Breast epithelium (tissue), 4 donors: ENCODE measurements at places on chromosomes 6 and 20. TPM values are rescaled to one million over a fixed set of nuclear protein-coding genes. Genes with fewer than 3 reads are reported as not detected.

DNA sequence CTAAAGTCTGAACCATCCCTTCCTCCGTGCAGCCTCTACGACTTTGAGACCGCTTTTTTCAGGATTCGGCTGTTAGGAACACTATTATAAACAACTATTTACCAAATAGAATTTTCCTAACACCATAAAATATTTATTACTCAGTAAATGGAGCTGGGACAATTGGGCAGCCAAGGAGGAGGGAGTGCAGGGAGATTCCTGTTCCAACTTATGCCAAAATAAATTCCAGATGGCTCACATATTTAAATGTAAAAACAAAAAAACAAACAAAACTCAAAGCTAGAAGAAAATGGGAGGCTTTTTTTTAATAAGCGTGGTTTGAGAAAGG is 48.1 kb downstream of the TCP11 start:
- no peak for DNase-seq

DNA sequence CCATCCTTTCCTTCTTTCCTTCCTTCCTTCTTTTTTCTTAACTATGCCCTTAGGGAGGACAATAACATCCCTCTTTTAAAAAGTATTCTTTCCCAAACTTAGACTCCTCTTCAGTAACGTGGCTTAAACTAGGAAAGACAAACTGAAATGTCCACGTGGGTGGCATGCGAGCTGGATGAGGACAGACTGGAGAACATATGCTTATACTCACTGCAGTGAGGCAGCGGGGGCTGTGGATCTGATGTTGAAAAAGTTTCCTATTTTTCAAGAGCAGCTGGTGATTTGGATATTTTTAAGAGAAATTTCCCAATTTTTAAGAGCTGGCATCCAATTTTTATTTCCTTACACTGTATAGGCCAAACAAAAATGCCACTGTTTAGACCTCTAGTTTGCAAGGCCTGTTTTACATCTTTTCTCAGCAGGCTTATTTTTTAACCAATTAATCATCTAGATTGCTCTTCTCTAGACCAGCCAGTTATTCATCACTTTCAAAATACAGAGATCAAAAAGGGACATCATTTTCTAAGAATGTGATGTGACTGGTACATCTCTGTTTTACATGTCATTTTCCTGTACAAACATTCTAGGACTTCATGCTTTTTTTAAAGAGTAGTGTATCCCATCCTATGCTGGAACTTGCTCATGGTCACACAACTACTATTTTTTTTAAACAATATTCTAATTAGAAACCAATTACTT is 226.5 kb downstream of the BTBD9 start:
- DNase-seq = no peak

BNIP5 gene
- not detected for total RNA-seq

DNA sequence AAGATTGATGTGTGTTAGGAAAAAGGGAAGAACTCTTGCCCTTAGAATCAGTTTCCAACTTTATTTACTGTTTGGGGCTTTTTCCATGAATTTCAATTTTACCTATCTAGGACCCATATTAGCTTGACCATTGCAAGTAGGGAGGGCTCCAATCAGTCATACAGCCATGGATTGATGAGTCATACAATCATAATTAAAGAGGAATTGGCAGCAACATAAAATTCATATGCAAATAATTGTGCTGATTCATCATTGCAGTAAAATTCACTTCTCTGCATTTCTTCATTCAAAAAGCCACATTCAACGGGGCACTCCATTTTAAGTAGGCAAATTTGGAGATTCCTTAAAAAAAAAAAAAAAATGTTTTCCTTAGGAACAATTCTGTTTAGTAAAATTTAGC is 1016.4 kb downstream of the KIF16B start:
- DNase-seq = no peak

DNA sequence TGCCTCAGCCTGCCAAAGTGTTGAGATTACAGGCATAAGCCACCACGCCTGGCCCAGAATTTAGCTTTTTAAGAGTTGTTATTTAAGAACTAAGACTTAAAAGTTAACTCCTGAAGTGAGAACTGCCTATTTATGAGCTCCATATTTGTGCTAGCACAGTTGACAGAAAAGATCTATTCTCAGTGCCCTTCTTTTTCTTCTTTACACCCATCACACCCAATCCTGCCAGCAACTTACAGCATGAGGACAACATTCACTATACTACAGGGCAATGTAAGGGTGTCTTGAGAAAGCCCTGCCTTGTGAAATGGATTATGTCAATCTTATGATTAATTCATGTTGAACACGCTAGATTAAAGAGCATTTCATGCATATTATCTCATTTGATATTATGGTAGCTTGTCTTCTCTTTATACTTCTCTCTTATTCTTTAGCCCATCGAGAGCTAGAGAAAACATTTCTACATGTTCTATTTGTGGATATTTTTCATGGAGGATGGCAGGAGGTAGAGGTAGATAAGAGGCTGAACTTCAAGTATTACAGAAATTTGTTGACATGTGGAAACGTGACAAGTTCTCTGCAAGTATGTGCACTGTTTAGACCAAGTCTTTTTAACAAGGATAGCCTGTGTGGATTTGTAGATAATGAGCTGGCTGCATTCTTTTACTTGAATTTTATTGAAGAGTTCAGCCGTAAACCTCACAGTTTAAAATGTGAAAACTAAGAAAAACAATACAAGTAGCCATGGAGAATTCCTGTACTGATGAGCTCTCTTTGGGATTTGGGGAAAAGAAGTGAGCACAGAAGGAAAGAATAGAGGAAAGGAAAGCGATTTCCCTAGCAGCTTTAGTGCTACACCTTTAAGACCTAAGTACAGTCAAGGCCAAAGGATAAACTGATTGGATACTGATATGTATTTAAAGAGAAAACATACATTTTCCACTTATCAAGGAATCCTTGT is 212.2 kb downstream of the ARHGAP18 start:
- DNase-seq = no peak
